DMS79 treated with DMSO at 0.1 percent for 48 hours (cell line): ENCODE measurements at places on chromosomes 6 and 20.

DNA sequence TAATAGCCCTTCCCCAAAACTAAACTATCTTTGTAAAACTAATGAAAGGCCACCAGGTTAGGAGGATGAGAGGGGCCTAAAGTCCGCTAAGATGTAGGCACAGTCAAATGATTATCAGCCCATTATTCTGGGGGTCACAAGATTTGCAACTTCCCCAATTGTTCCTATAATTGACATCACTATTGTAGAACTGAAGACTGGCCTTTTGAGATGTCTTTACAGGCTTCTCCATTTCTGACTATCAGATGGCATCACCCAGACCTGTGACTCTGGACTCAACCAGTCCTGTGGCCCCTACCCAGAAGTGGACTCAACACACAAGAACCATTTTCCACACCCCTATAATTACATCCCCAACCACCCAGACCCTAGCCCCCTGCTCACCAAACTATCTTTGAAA, 61.5 kb upstream of the MAP7 start:
- no peak for DNase-seq

GRCh38 chr20:31666258-31667042, 28.7 kb downstream of the COX4I2 start:
- no peak for DNase-seq

DNA sequence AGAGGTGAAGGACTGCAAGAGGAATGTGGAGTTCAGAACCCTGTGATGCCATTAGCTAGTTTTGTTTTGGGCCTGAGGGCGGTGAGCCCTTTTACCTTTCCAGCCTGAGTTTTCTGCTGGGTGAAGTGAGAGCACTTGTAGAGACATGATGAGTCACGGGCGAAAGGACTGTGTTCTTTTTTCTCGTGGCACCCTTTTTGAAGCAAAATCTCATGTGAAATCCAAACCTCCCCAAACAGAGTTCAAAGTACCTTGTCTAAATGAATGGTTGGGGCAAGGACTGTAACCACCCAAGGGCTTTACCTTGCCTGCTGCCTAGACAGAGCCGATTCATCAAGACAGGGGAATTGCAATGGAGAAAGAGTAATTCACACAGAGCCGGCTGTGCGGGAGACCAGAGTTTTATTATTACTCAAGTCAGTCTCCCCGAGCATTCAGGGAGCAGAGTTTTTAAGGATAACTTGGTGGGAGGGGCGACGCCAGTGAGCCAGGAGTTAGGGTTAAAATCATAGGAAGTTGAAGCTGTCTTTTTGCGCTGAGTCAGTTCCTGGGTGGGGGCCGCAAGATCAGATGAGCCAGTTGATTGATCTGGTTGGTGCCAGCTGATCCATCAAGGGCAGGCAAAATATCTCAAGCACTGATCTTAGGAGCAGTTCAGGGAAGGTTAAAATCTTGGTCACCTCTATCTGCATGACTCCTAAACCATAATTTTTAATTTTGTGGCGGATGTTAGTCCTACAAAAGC, 25.8 kb downstream of the SAMD5 start:
- no peak for DNase-seq

- DNase-seq = no peak
Observed at GRCh38 chr6:149059557-149059956, 258.0 kb upstream of the TAB2 start.

- no peak for DNase-seq
Observed at GRCh38 chr6:38239719-38240451, 399.8 kb downstream of the BTBD9 start.

DNA sequence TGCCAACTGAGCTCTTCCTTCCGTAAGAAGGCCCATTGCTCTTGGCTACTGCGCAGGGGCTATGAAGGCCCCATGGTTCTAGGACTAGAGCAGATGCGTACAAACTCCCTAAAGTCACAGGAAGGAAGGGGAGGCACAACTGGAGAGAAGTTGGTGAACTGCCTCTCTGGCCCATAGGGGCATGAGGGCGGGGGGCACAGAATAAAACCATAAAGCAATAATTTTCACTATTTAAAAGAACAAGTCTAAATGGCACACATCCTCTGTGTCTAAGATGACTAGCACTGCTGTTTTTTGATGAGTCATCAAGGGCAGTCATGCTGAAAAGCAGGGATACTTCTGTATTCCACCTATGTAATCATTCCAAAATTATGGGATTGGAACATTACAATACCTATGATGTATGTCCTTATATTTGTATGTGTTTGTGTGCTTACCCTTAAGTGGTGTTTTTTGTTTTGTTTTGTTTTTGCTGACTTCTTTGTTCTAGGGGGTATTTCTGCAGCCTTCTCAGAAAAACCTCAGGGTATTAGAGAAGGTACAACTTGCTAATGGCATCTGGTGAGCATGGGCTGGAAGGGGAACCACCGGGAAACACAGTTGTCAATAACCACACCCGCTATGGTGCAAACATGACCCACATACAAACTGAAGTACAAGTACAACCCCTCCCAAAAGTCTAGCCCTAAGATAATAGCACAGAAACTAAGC, 36.9 kb downstream of the B4GALT5 start:
- no peak for DNase-seq

- no peak for DNase-seq
Observed at GRCh38 chr6:30600451-30600961, 16.5 kb downstream of the PPP1R10 start.

GRCh38 chr6:168671028-168671862, 230.3 kb downstream of the SMOC2 start:
- DNase-seq = no peak

DNA sequence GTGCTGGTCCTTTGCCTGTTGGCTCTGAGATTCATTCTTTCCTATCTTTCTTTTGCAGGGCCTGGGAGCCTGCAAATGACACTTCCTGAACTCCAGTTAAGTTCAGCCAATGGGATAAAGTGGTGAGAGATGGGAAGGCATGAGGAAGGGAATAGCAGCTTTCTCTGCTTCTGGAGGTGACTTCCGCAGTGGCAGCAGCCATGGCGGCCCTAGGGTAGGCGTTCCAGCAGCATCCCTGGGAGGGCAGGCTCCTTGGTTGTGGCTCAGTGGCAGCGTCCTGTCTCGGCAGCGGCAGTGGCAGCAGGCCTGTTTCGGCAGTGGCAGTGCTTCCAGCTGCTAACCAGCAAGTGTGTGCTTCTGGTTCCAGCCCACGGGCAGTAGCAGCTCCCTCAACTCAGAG, 7.3 kb upstream of the MDFI start:
- no peak for DNase-seq

DNA sequence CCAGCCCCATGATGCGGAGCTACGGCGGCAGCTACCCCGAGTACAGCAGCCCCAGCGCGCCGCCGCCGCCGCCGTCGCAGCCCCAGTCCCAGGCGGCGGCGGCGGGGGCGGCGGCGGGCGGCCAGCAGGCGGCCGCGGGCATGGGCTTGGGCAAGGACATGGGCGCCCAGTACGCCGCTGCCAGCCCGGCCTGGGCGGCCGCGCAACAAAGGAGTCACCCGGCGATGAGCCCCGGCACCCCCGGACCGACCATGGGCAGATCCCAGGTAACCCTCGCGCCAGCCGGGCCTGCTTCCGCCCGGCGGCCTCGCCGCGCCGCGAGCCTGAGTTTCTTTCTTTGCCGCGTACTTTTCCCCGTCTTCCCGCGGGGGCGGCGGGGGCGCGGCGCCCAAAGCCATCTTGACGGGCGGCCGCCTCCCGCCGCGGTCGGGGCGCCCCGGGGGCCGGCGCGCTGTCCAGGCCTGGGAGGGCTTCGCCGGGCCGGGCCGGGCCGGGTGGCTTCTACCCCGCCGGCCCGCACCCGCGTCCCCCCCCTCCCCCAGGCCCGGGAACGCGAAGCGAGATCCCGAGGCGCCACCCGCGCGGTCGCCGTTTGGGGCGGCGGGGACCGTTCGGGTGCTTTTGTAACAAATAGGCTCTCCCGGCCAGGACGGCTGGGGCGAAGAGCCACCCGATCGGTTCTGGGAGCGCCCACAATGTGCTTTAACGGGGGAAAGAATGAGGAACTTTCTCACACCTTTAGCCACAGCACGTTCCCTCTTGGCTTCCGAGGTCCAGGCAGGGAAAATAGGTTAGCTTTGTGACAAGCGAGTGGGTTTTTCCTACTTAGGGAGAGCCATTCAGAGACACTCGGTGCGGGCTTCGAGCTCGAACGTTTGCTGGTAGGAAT, 2.3 kb downstream of the ARID1B start:
- DNase-seq = no peak
